ENCODE measurements at places on chromosomes 6 and 20.

GRCh38 chr6:55954436-55954835 lies 79.0 kb upstream of the BMP5 start:
- no peak for DNase-seq

- DNase-seq: no peak
Observed at GRCh38 chr6:82989736-82990290, 75.8 kb downstream of the UBE3D start.

GRCh38 chr6:46010771-46011170 lies 4.9 kb downstream of the CLIC5 start:
- no peak for DNase-seq

- DNase-seq: no peak
Observed at GRCh38 chr20:2983508-2983907, 59.9 kb upstream of the GNRH2 start.

- DNase-seq: no peak
Observed at GRCh38 chr6:89287351-89288028, 27.6 kb downstream of the GABRR2 start.

GRCh38 chr6:1020837-1021236 lies 291.1 kb upstream of the FOXQ1 start:
- DNase-seq: no peak

DNA sequence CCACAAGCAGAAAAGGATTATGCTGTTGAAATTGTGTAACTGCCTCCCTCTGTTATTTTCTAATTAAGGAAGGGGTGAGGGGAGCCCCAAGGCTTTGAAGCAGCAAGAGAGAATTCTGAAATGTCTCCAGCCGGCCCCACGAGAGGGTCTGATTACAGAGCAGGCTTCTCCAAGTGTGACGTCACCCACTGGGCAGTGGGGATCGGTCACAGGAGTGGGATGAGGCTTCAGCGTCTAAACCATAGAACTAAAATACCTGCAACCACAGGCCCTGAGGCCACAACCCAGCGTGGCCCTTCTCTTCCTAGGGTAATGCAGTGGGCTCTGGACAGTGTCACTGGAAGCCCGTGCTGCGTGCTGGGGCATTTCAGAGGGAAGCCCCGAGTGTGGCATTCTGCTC lies 38.6 kb upstream of the APCDD1L start:
- no peak for DNase-seq

GRCh38 chr6:23659125-23659524 lies 466.9 kb upstream of the NRSN1 start:
- no peak for DNase-seq

- no peak for DNase-seq
Observed at GRCh38 chr6:20115246-20115980, 96.9 kb downstream of the MBOAT1 start.

DNA sequence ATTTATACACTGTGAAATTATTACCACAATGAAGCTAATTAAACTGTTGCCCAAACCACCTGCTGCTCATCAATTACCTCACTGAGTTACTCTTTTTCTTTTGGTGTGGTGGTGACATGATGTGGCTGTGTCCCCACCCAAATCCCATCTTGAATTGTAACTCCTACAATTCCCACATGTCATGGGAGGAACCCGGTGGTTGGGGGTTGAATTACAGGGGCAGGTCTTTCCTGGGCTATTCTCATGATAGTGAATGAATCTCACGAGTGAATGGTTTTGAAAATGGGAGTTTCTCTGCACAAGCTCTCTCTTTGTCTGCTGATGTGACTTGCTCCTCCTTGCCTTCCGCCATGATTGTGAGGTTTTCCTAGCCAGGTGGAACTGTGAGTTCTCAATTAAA lies 145.0 kb downstream of the LRRC1 start:
- DNase-seq: no peak

GRCh38 chr6:35583893-35584688 lies 71.4 kb upstream of the TULP1 start:
- peak; percentile 48 for DNase-seq

DNA sequence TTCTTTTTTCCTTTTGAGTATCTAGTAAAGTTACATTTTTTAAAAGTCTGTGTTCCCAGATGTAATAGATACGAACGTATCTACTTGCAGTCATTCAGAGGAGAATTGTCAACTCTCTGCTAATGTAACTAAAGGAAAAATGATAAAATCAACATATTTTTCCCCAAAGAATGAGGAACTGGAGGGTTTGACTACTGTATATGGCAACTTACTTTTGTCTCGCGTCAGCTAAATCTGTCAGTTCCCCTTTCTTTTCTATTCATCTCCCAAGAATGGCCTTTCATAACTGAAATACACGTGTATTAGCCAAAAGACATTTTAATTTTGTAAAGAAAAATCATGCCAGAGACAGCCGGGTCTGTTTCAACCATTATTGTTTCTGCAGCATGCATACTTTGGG lies 5.4 kb downstream of the EYA2 start:
- no peak for DNase-seq

GRCh38 chr6:1972962-1973361 lies 272.4 kb downstream of the GMDS start:
- no peak for DNase-seq

DNA sequence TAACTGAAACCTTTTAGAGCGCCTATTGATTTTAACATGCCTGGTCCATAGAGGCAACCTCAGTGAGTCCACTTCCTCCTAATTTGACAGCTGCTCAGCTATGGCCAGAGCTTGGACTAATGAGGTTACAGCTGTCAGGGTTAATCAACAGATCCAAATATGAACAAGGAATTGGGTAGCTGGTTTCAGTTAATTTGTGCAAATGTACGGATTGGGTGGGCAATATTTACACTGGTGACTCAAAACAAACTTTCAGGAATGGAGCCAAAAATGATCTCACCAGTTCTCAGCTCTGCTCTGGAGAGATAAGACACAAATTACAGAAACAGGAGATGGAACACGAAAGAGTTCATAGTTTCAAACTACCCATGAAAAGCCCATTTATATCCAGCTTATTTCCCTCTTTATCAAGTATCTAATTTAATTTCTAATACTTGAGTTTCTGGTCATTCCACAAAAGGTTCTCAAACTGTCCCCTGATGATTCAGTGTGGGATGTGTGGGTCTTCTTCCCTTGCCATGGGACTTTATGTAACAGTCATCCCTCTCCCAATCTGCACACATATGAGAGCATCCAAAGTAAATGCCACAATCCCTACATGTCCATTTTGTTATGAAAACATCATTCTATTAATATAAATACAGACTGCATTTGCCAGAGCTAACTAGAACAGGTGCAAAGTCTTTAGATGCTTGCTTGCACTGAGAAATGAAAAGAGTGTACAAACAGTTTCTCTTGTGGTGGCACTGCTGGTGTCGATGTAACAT lies 149.9 kb downstream of the RPS12 start:
- DNase-seq: no peak

GRCh38 chr20:9493803-9494202 lies 20.6 kb upstream of the LAMP5 start:
- DNase-seq: no peak

GRCh38 chr6:139027620-139028182 lies 844 bp upstream of the ABRACL start:
- DNase-seq: no peak
